ENCODE measurements at places on chromosomes 13 and 19.
A peak's percentile ranks its signal among the peaks of the same experiment; 100 is the strongest.

DNA sequence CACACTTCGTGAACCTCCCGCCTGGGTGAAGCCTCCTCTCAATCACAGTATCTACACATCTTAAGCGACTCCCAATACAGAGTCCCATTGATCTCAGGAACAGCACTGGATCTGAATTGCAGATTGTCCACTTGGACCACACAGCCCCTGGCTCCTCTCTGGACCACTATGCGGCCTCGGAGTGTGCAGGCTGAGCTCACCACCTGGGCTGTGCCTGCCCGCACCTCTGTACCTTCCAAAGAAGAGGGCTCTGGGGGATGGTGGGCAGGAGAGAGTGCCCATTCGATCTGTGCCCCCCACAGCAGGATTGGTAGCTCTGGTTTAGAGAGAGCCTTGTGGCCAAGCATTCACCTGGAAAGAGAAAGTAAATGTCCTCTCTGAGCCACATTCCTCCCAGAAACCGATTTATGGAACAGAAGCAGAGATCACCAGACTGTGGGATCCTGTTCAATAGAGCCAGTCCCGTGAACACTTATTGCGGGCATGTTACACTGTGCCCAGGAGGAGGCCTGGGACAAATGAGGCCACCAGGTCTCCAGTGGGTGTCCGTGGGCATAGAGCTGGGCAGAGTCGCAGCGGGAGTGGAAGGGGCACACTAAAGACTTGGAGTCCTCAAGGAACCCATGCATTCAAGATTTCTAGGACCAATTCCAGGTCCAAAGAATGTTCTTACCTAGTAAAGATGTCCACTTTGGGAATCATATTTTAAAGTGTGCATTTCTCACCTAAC, 141.6 kb upstream of the SOX1 start:
- no peak for DNase-seq

- peak; percentile 39 for DNase-seq
Measured at GRCh38 chr19:3459089-3459881, 21.0 kb downstream of the SMIM24 start.

DNA sequence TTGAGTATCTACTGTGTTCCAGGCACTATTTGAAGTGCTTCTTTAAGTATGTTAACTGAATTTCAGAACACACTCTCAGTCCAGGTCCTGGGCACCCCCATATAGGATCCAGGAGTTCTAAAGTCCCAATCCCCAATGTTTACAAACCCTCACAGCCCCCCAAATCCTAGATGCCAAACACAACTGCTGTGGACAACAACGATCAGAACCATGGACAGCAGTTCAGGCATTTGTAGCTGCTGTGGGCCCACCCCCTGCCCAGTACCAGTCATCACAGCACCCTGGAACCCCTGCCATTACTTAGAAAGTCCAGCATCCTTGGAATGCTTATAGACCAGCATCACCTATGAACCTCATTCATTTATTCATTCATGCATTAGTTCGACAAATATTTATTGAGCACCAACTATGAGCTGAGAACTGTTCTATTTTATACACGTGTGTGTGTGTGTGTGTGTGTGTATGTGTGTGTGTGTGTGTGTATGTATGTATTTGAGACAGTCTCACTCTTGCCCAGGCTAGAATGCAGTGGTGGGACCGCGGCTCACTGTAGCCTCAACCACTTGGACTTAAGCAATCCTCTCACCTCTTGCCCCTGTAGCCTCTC, 19.3 kb upstream of the SDHAF1 start:
- DNase-seq, result no peak

DNA sequence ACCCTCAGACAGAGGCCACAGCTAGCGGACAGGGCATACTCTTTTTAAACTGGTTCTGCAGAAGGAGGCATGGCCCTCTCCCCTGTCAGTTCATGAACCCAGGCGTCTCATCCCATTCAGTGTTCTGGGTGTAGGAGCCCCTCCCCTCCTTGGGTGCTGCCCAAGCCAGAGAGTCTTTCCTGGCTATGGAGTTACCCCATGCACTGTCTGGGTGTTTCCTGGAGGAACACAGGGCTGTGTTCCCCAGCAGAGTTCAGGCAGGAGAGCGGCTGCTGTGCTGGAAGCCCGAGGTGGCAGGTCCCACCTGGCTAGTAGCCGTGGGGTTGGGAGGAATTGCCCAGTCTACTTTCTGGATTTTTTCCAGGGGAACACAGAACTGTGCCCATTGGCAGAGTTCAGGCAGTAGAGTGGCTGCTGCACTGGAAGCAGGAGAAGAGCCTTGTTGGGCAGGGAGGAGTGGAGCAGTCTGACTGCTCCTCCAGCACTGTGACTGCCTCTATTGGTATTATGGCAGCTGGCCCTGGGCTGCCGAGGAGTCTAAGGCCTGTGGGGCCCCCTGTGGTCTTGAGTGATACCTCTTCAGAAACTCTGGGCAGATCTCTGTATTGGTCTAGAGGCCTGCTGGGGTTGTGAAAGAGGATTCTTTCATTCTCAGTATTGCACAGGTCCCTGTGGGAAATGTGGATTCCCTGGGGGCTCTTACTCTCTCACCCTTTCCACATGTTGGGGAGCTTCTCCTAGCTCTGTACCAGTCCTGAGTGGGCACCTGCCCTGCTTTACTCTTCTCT, 168.3 kb downstream of the PCDH20 start:
- DNase-seq, result no peak

- DNase-seq, result no peak
Measured at GRCh38 chr19:17402982-17403855, 2.2 kb downstream of the BST2 start.

- no peak for DNase-seq
Measured at GRCh38 chr19:4036576-4037300, 29.2 kb downstream of the PIAS4 start.

GRCh38 chr13:102294407-102295018, 107.3 kb downstream of the FGF14 start:
- DNase-seq, result no peak

DNA sequence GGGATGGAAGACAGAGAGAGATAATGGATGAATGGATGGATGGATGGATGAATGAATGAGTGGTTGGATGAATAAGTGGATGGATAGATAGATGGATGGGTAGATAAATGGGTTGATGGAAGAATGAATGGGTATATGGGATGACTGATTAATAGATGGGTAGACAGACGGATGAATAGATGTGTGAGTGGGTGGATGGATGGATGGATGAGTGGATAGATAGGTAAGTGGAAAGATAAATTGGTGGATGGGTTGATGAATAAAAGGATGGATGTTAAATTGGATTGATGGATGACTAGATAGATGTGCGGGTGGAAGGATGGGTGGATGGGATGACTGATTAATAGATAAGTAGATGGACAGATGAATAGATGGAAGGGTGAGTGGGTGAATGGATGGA, 1.4 kb downstream of the CASP14 start:
- no peak for DNase-seq

GRCh38 chr13:108448891-108449290, 179.4 kb downstream of the TNFSF13B start:
- DNase-seq, result no peak

- DNase-seq, result no peak
Measured at GRCh38 chr13:23372264-23372906, 61.1 kb downstream of the SACS start.

DNA sequence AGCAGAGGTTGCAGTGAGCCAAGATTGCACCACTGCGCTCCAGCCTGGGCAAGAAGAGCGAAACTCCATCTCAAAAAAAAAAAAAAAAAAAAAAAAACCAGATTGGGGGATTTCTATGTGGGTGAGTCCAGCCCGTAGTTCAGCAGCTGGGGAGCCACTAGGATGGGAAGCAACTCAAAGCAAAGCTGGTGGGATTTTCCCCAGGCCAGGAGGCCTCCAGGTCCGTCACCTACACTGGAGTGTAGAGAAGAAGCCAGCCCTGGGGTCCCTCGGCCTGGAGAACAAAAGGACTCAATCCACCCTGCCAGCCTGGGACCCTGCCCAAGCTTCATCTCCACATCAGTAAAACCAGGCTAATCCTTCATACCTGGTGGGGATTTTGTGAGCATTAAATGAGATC, 121.3 kb upstream of the CACNA1A start:
- DNase-seq, result no peak

- DNase-seq, result no peak
Measured at GRCh38 chr19:45769821-45770191, 754 bp upstream of the SIX5 start.

DNA sequence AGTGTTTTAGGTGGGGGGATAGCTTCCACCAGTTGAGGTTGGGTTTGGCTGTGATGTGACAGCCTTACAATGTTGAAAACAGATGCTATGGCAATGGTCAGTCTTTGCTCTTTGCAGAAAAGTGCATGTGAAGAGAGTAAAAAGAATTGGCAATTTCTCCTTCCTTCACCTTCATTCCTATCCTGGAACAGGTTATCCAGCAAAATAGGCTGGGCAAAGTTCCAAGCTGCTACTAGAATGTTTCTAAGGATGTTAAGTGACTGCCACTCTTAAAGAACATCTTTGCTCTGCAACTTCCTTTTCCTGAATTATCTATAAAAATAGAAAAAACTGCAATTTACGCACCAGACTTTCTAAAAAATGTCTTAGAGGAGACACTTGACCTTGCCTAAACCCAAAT, 50.1 kb upstream of the MYCBP2 start:
- DNase-seq, result no peak

GRCh38 chr19:28332351-28332750, 880.6 kb downstream of the UQCRFS1 start:
- DNase-seq, result no peak

- DNase-seq, result no peak
Measured at GRCh38 chr19:1066748-1067340, at the start of gene ARHGAP45. TSS of gene ARHGAP45 (plus strand) at chr19:1067167. CDS start at chr19:1067406, 239 bp downstream.

DNA sequence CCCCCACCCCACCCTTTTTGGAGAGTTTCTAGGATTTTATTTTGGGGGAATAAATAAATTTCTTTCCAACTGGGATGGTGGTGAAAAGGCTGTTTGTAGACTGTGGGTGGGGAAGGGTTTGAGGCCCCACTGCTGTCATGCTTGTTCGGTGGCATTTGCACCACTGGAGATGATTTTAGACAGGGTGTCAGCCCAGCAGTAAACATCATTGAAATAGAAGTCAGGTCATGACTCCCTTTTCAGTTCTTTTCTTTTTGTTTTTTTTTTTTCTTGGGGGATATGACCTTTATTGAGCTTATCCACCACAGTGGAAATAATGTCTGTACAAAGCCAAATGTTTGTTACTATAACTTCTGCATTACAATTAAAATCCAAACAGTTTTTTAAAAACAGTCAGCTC, 14.1 kb downstream of the UBAC2 start:
- no peak for DNase-seq

GRCh38 chr13:41382431-41382830, 71.4 kb downstream of the NAA16 start:
- no peak for DNase-seq

DNA sequence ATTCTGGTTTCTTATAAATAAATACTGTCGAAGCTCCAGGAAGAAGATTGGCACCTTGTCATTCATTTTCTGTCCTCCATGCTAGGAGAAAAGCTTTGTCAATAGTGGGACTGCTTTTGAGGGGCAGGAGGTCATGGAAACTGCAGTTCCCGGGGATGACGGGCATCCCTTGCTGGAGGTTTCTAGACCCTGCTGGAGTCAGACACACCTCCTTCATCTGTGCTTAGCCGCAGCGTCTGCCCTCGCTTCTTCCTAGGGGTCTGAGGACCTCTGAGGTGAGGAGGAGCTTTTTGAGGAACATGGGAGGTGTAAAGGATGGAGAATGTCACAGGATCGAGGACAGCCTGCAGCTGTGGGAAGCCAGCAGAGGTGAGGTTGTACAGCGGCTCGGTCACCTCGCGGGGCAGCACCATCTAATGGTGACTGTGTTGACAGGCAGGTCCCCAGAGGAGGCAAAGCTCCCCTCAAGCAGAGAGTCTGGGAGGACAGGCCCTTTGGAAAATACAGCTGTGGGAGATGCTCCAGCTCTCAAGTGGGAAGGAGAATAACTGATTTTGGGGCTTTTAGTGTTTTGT, 172.7 kb upstream of the RNF113B start:
- no peak for DNase-seq

- no peak for DNase-seq
Measured at GRCh38 chr13:105202354-105202753, 1333.1 kb downstream of the EFNB2 start.

All from fibroblast of skin of left biceps (primary cell).